ENCODE measurements at places on chromosomes 7 and 10. TPM values are rescaled to one million over a fixed set of nuclear protein-coding genes. Genes with fewer than 3 reads are reported as not detected.

MSANTD7 gene
- total RNA-seq, result 13.4 TPM

EPHA1 gene
- total RNA-seq, result 27.5 TPM

PTPRZ1 gene
- 0.04 TPM for total RNA-seq

UCMA gene
- total RNA-seq, result not detected

SH2D4B gene
- total RNA-seq, result not detected

ADAM22 gene
- 1.4 TPM for total RNA-seq

All from kidney epithelial cell (primary cell).